Activated CD8-positive, alpha-beta memory T cell treated with anti-CD3 and anti-CD28 coated beads for 24 hours (primary cell): ENCODE measurements at places on chromosomes 13 and 19.

GRCh38 chr19:5006201-5006600 is 37.3 kb downstream of the KDM4B start:
- DNase-seq, result no peak

GRCh38 chr19:49749771-49750170 is 13.3 kb downstream of the TSKS start:
- no peak for DNase-seq

GRCh38 chr19:38701455-38702063 is 42.7 kb downstream of the CAPN12 start:
- no peak for DNase-seq

DNA sequence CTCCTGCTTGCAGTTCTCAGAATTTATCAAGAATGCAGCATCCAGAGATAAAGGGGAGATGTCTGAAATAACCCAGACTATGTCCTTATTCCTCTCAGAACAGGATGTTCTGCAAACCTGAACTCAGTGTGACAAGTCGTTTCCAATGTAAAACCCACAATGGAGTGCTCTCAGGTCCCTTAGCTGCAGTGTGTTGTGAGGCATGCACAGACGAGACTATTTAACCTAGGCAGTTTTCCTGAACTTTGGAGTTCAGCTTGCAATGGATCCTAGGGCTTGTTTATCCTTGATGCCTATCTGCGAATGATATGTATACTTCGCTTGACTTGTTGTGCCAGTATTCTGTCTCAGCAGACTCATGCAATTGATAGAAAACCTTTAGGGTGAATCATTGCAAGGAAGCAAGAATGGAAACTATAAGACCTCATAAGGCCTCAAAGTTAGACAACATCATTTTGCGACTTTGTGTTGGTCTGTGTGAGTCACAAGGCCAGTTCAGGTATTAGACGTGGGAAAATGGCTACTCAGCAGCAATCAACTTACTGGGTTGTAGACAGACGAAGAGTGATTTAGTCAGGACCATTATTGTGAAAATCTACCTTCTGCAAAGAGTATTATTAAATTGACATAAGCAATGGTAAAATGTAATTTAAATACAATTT is 2439.9 kb upstream of the PCDH20 start:
- DNase-seq, result no peak

DNA sequence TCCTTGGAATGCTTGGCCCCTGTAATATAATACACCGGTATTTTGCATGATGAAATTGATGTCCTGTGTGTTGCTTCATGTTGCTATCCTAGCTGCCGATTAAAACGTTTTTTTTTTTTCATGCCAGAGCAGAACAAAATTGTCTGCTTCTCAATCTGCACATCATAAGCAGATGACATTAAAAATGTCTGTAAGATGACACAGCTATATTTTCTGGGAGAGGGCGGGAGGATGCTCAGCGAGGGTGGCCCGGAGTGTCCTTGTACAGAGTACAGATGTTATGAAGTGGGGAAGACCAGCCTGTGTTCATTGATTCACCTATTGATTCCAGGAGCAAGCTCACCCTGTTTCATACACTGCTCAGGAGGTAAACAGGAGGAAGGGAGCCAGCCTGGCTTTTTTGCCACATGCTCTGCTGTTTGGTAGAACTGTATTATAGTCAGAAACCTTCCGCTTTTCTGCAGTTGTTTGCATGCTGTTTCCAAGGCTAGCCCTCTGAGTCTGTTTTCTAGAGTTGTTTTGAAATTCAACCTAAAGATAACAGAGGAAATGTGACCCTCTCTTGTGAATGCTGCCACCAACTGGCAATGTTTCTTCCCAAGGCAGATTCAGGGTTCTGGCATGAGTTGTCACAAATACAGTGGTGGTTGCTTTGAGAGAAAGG is 4.7 kb upstream of the IRS2 start:
- no peak for DNase-seq

DNA sequence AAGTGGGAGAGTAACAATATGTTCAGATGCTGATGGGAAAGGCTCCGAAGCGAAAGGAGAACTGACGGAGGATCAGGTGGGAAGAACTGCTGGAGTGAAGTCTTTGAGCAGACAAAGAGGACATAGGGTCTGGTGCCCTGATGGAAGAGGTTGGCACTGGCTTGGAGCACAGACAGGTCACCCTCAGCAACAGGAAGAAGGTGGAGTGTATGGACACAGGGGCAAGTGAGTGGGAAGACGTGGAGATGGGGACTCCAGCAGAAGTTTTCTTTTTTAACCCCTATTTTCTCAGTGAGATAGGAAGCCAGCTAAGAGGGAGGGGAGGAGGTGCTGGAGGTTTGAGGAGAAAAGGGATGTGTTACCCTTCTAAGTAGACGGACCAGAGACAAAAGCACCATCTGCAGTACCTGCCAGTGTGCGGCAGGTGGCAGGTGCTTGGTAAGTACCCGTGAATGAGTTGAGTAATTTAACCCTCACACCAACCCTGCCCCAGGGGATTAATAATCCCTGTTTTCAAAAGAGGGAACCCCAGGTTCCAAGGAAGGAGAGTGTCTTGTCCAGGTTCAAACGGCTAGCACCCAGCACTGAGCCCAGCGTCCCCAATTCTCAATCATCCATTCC is 11.2 kb downstream of the HAS1 start:
- DNase-seq, result no peak

DNA sequence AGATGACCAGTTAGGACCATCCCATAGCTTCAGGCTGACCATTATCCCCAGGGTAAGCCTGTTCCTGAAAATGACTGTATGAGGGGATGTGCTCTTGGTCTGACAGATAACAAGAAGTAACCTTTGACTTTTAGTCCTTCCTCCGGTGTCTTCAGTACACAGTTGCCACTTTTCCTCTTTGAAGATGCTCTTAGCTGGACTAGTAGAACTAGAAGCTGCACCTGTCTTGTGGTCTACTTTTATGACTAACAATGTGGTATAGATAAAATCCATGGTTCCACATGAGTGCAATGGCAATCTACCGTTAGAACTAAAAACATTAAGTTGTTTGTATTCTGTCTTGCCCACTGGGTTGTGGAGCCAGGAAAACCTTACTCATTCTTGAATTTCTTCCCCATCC is 5.9 kb upstream of the RUBCNL start:
- DNase-seq, result no peak

GRCh38 chr13:84870190-84870589 is 929.0 kb downstream of the SLITRK6 start:
- DNase-seq, result no peak

DNA sequence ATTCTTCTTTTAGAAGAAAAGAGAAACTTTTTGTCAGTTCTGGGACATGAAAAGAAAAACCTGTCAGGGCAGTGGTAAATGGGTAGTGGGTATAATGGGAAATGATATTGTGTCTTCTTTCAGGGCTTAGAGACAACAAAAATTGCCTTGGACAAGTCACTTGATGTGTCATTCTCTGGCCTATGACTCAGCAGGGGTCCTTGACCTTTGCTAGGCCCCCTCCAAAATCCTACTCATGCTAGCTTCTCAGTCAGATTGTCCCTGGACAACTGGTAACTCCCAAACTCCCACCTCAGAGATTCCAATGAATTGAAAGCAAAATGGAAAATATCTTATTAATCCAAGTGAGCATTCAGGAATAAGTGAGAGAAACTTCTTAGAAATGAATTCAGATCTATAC is 258.8 kb upstream of the SPRY2 start:
- DNase-seq, result no peak

DNA sequence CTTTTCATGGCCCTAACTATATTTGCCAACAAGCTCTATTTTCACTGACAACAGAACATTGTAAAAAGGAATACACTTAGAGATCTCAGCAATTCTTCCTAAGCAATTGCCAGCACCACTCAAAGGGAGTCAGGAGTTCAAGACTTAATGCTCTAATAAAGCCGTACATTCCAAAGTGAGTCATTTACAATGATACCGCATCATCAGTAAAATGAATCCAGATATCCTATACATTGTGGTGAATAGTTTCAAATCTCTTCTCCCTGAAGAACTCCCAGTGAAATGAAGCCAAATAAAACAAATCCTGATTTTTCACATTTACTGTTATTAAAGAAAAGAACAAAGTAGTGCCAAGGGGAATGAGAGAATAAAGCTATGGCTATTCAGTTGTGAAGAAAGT is 2898.7 kb upstream of the PCDH20 start:
- no peak for DNase-seq

DNA sequence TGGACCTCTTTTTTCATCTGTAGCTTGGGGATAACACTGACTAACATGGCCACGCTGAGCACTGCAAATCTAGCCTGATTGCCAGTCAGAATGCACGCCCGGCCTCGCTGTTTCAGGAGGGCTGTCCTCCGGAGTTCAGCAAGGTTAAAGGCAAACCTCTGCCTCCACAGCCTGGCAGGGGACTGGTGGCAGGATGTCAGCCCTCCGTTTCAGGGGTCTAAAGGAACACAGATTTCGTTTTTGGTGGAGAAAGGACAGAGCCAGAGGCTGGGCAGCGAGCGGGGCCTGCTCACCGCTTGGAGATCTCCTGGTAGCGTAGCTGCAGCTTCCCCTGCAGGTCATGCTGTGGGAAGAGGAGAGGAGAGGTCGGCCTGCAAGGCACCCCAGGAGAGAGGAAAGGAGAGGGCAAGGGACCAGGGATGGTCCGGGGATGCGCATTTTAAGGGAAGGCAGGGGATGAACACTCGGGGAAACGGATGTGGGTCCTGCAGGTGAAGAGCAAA is 560 bp downstream of the NDUFA7 start:
- no peak for DNase-seq
